ENCODE measurements at places on chromosomes 3 and 15.

DNA sequence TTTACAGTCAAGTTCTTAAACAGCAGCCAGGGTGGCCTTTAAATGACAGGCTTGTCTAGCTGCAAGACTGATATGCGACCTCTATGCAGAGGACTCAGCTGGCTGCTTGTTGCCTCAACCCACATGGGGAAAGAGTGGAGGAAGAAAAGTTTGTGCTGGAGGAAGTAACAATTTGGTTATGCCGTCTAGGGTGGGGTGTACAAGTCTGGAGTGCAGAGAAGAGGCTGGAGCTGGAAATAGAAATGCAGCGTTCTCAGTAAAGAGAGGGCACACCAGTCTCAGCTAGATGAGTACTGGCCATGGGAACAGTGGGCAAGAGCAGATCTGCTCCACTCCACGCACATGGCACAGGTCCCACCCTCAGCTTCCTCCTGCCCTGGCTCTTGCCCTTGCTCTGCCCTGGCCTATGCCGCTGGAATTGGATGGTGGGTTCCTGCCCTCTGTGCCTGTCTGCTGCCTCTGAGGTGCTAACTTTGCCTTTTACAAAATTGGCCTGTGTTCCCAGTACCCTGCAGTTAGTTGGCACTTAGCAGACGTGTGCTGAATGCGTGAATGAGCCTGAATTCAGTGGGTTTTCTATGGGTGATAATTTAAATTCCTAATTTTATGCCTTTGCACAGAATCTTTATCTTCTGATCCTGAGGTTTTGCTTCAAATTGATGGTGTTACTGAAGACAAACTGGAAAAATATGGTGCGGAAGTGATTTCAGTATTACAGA is 59.7 kb upstream of the FURIN start:
- no peak for DNase-seq

GRCh38 chr15:43493703-43494472 is 932 bp upstream of the TP53BP1 start:
- no peak for DNase-seq

DNA sequence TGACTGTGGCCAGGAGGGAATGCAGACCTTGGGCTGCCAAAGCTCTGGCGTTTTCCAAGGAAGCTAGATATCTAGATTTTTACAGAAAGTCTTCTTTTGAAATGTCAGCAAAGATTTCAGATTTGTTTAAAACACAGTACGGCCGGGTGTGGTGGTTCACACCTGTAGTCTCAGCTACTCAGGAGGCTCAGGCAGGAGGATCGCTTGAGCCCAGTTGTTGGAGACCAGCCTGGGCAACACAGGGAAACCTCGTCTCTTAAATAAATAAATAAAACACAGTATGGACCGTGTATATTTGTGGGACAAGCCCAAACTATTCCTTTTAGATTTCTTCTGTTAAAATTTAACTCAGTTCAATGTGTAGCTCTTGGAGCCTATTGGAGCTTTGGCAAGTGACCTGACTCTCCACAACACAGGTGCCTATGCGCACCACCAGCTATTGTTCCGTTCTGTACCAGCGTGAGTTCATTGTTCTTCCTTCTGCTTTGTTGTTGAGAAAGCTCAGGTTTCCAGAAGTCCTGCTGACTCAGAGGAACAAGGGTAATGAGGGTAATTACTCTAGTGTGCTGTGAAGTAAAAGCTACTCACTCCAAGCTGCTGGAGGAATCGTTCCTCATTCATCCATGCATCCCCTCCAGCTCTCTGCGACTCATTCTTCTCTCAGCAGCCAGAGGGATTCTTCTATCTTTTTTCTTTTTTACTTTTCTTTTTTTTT is 73.1 kb upstream of the SLC6A6 start:
- no peak for DNase-seq

- no peak for DNase-seq
Measured at GRCh38 chr15:41940441-41940857, 31.9 kb downstream of the EHD4 start.

DNA sequence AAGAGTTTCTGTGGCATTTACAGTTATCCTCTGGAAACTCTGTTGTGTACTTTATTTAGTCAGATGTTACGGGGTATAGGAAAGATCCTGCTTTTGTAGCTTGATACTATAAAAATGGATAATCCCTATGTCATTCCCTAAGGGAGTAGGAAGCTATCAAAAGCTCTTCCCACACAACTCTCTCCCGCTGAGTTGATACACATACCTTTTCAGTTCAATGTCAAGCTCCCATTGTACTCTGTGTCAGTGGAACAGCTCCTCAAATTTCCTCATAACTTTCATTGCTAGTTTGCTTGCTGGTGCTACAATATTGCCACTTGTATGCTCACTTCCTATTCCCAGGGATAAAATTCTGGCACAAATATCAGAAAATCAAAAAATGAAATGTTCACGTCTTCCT is 893.3 kb upstream of the GBE1 start:
- no peak for DNase-seq

GRCh38 chr3:171875923-171876412 is 32.8 kb downstream of the TMEM212 start:
- DNase-seq: no peak

GRCh38 chr3:49566312-49566711 is 12.0 kb downstream of the BSN start:
- no peak for DNase-seq

DNA sequence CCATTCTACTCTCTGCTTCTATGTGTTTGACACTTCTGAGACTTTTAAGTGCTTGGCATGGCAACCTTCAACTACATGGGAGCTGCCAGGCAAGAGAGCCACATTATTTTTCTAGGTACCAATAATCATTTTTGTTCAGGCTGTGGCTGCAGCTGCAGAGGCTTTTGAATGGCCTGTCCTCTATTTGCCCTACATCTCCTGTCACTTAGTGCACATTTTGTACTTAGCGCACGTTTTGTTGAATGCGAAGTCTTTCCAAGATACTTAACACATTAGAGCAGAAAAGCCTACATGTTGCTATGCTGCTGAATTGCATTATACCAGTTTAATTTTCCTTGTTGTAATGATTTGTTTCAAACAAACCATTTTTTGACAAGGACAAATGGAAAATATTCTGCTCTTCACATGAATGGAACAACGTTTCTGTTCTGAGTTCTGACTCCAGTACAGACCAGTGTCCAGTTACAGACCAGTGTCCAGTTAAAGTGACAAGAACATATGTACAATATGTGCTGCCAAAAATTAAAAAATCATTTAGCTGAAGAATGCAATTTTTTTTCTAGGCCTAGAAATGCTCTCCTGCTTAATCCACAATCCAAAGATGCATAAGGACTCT is 113.9 kb downstream of the ABI3BP start:
- DNase-seq: no peak

- no peak for DNase-seq
Measured at GRCh38 chr3:160616311-160616710, 50.9 kb upstream of the KPNA4 start.

DNA sequence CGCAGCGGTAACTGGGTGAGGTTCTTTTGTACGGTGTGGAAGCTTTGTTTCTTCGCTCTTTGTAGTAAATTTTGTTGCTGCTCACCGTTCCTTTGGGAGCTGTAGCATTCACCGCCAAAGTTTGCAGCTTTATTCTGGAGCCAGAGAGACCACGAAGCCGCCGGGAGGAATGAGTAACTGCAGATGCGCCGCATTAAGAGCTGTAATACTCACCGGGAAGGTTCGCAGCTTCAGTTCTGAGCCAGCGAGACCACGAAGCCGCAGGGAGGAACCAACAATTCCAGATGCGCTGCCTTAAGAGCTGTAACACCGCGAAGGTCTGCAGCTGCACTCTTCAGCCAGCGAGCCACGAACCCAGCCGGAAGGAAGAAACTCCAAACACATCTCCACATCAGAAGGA is 56.0 kb upstream of the DYNC1LI1 start:
- no peak for DNase-seq

GRCh38 chr15:60237446-60237845 is 160.3 kb downstream of the ANXA2 start:
- DNase-seq: no peak

- no peak for DNase-seq
Measured at GRCh38 chr3:153029350-153029749, 132.7 kb upstream of the RAP2B start.

- DNase-seq: no peak
Measured at GRCh38 chr15:89802231-89802928, 12.3 kb downstream of the ANPEP start.

DNA sequence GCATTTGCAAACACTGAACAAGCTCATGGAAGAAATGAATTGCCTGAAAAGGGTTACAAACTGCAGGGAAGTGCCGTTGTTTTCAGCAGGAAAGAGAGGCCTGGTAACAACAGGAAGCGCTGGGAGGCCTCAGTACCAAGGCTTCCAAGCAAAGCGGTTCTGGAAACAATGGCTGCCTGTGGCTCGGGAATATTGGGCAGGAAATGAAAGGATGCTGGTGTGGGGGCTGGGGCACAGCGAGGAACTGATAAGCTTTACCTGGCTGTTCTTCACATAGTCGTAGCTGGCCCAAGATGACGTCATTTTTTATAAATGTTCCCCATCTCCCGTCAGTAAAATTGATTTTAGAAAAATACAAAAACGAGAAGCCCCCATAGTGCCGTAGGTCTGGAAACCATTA is 55.9 kb downstream of the ARHGAP31 start:
- no peak for DNase-seq

DNA sequence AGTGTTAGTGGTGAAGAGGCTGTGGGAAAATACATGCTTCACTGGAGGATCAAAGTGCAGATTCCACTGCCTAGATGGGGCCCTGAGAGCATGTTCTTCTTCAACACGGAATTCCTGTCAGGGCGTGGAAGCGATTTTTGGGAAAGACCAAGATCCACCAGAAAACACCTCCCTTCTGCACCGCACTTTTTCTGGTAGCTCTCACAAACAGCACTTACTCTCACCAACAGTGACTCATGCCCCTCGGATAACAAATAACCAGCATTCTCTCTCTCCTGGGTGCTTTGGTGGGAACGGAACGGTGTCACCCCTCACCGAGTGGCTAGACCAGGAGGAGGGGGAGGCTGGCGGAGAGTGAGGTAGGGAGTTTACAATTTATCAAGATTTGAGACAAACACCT is 40.1 kb downstream of the ADAMTSL3 start:
- no peak for DNase-seq

GRCh38 chr3:58623961-58624360 is 42.6 kb downstream of the FAM3D start:
- no peak for DNase-seq

DNA sequence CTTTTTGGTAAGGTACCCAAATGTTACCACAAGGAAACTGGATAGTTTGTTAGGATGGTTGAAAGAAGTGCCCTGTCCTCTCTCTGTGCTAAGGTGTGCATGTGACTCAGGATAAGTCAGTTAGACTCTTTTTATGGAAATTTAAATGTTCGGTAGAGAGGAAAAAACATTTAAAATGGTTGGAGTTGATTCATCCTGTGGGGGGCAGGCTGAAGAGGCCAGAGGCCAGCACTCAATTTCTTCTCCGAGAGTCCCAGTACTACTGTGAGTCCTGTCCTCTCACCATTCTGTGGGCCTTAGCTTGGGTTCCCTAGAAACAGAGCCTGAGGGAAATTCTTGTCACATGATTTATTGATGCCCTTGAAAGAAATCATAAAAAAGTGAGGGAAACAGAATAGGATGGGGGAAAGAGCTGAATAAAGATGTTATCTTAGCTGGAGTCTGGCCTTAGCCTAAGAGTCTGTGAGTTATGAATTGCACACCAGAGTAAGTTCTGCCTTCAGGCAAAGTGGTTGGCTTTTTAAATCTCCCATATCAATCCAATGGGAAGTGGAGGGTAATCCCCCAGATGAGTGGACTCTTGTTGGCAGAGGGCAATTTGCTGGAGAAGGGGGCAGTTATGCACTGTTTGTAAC is 106.5 kb upstream of the GALNT15 start:
- no peak for DNase-seq

GRCh38 chr15:68434021-68434420 is 2.1 kb upstream of the ITGA11 start:
- DNase-seq: no peak

DNA sequence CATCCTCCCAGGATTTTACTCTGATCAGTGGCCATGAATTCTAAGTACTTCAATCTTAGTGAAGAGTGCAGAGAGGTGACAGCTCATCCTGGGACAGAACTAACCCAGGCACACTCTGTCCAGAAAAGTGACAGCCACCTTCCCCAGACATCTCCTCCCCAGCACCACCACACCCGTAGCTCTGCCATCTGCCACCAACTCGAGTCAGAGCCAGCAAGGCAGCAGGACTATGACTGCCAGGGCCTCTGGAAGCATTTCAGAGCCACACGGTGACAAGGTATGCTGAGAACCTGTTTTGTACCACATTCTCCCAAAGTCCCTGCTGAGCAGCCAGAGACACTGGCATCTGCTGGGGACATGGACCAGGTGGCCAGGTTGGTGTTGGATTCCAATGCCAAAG is 71.0 kb downstream of the NTRK3 start:
- DNase-seq: no peak

DNA sequence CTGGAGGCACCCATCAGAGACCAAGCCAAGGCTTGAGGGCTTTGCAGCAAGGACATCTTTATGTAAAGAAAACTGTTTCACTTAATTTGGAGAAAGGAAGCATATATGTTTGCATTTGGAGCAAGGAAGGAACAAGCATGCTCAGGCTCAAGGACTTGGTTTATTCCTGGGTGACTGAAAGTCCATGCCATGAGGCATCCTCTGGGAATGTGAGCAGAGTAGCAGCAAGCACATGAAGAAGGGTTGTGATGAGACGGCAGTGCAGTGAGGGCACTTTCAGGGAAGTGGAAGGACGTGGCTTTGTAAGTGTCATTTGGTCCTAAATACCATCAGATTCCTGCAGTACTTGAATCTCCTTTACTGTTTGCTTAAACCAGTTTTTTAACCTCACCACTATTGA is 26.8 kb downstream of the POLG start:
- DNase-seq: no peak

GRCh38 chr3:184734903-184735701 is 23.2 kb upstream of the MAGEF1 start:
- DNase-seq: no peak

GRCh38 chr3:150374975-150375374 is 33.1 kb upstream of the TSC22D2 start:
- no peak for DNase-seq

GRCh38 chr3:194064380-194065332 is 71.3 kb upstream of the HES1 start:
- no peak for DNase-seq

GRCh38 chr15:35657679-35658311 is 111.8 kb upstream of the DPH6 start:
- DNase-seq: no peak

DNA sequence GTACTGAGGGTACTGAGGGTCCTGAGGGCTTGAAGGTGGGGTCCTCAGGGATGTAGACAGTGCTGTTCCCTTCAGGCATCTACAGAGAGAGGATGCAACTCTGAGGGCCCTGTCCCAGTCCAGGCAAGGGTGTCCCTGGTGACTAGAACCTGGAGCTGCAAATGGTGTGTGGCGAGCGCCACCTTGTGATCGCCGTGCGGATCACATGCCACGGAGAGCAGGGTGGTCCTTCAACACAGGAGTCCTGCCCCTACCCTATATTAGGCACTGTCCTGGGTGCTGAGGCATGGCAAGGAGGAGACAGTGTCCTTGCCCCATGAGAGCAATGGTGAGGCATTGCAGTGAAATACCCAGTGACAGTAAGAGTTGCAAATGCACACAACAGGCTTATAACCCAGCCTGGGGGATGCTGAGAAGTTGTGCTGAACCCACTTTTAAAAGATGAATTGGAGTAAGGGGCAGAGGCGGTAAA is 23.6 kb downstream of the RHCG start:
- DNase-seq: no peak

- no peak for DNase-seq
Measured at GRCh38 chr3:167481164-167481563, 7.3 kb upstream of the SERPINI2 start.

GRCh38 chr3:52443791-52444687 is 864 bp downstream of the SEMA3G start:
- DNase-seq: no peak

- DNase-seq: no peak
Measured at GRCh38 chr3:108509263-108509662, 1.1 kb downstream of the MYH15 start.

Data from cortex of kidney (tissue), 1 donor.